ENCODE measurements at places on chromosomes 1 and 21.
A peak's percentile ranks its signal among the peaks of the same experiment; 100 is the strongest.

DNA sequence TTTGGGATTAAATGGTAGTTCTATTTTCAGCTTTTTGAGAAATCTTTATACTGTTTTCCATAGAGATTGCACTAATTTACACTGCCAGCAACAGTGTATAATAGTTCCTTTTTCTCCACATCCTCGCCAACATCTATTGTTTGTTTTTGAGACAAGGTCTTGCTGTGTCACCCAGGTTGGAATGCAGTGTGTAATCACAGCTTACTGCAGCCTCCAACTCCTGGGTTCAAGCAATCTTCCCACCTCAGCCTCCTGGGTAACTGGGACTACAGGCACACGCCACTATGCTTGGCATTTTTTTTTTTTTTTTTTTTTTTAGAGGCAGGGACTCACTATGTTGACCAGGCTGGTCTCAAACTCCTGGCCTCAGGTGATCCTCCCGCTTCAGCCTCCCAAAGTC, 164.5 kb upstream of the CXADR start:
- DNase-seq: no peak

DNA sequence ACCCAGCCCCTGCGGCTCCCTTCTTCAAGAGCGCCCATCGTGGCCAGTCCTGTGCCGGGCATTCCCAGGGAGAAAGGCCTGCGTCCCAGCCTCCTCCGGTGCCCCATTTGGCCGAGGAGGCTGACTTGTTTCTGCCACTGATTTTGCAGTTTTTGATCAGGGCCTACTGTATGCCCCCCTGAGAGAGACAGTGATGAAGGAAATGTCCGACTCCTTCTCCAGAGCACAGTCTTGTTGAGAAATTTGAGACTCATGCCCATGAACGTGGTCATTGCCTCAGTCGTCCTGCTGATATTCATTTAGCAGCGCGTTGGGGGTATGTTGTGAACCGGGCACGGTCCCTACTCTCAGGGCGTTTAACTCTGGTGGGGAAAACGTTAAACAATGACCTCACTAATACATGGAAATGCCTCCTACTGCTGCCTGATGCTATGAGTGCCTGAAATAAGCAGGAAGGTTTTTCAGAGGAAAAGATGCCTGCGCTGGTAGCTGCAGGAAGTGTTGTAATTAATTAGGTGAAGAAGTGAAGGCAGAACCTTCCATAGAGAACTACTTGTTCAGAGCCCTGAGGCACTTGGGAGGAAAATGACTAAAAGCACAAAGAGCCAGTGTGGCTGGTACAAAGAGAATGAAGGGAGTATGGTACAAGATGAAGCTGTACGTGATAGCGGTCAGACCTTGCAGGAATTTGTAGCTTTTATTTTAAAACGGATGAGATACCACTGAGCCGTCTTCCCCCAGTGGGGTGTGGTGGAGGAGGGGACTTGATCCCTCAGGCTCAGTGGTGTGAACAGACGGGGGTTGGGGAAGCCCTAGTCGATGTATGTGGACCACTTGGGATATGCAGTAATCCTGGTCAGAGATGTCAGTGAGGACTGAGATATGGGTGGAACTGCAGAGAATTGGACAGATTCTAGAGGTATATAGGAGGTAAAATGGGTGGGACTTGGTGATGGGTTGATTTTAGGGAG, 730 bp downstream of the ZCCHC17 start:
- DNase-seq: no peak

GRCh38 chr21:15243406-15243805, 178.6 kb upstream of the NRIP1 start:
- DNase-seq: no peak

DNA sequence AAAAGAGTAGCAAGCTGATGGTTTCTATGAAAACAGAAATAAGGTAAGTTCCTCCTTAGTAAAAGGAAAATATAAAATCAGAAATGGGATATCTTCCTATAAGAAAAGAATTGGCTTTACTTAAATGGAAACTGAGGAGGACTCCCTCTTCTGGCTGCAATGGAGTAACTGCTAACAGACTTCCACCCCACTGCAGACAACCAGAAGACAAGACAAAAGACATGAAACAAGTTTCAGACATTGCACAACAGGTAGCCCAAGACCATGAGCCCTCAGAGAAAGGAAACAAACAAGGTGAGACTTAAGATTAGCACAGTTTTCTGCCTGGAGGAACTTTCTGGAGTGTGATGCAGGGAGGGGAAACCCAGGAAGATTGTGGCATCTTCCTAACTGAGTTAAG, 17.0 kb upstream of the OLFML2B start:
- no peak for DNase-seq

DNA sequence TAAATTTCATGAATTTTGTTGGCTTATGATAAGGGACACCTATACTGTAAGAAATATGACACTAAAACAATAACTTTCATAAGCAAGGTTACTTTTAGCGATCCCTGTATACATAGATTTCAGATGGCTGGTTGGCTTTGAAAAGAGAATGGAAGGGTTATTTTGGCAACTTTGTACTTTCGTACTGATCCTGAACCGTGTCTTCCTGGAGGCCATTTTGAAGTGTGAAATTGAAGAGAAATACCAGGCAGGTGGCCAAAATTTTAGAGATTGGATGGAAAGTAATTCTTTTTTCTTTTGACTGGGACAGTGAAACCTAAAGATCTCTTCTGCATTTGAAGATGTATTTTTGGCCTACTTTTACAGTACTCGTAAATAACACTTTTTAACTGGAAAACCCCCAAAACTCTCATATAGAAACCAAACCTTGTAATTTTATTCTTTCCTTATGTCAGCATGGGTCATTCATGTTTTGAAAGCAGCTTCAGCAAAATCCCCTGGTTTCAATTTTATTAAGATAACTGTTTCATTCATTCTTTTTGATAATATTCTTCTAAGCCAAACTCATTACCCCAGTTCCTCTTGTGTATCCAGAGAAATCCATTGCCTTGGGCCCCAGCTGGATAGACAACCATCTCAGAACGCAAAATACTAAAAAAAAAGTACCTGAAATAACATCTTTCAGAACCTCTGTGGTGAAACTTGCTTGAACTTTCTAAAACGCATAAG, 38.4 kb upstream of the ZNF281 start:
- no peak for DNase-seq

- peak; percentile 42 for DNase-seq
Measured at GRCh38 chr21:41610042-41610839, 102.3 kb upstream of the TMPRSS2 start.

DNA sequence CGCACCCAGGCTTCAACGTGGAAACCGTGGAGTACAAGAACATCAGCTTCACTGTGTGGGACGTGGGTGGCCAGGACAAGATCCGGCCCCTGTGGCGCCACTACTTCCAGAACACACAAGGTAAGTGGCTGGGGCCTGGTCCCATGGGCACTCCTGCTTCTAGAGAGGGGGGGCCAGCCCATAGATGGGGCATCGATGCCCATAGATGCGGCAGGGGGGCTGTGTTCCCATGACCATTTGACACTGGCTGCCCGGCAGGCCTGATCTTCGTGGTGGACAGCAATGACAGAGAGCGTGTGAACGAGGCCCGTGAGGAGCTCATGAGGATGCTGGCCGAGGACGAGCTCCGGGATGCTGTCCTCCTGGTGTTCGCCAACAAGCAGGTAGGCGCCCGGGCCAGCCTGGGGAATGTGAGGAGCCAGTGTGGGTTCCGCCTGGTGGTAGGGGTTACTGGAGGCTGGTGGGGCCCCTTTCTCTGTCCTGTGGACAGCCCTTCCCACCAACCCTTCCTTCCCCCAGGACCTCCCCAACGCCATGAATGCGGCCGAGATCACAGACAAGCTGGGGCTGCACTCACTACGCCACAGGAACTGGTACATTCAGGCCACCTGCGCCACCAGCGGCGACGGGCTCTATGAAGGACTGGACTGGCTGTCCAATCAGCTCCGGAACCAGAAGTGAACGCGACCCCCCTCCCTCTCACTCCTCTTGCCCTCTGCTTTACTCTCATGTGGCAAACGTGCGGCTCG, 5.6 kb downstream of the C1orf35 start:
- DNase-seq: no peak

- no peak for DNase-seq
Measured at GRCh38 chr1:100347009-100347966, 5.0 kb upstream of the CDC14A start.

DNA sequence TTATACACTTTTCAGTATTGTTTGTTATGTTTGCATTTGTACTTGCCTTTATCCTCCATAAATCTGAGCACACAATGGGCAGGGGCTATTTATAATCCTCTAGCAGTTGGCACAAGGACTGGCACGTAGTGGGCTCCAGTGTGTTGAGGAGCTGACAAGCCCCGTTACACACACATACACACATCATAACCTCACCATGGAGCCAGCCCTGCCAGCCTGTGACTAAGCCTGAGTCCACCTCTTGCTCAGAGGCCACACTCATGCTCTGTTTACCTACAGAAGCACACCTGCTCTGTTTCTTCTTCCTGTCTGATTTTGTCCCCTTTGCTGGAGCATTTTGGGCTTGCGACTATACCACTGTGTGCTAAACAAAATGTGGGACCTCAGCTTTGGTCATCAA, 64.5 kb upstream of the SPATA6 start:
- no peak for DNase-seq

GRCh38 chr21:26952374-26953066, 14.4 kb downstream of the ADAMTS5 start:
- DNase-seq: no peak
